Activated T-helper 1 cell treated with Interleukin-2 at 50 U/mL for 16 hours (primary cell): ENCODE measurements at places on chromosomes 6 and 20.

GRCh38 chr20:49610691-49611538 lies 43.0 kb upstream of the PTGIS start:
- peak; percentile 57 for DNase-seq

GRCh38 chr6:32968867-32969684 lies 682 bp downstream of the BRD2 start:
- DNase-seq, result no peak

- DNase-seq, result no peak
These were observed 56.3 kb upstream of the AFDN start for GRCh38 chr6:167770291-167770955.

- no peak for DNase-seq
These were observed 11.0 kb downstream of the SRSF3 start for GRCh38 chr6:36605143-36605542.

GRCh38 chr20:50427719-50428083 lies 82.5 kb upstream of the PTPN1 start:
- DNase-seq, result no peak

GRCh38 chr6:25465941-25466340 lies 186.1 kb upstream of the SCGN start:
- no peak for DNase-seq
